ENCODE measurements at places on chromosomes 11 and 22.

- H3K4me3 ChIP-seq = no peak overlapping the region
- peaks cover 18% of the 10 kb centered on the region for H3K27me3 ChIP-seq
- H3K4me1 ChIP-seq = no peaks in the 10 kb centered on the region
- no peak overlapping the region for H3K27ac ChIP-seq
- no peak for DNase-seq
- H3K36me3 ChIP-seq = no peaks in the 10 kb centered on the region
These were observed 29.0 kb downstream of the PRRG4 start for GRCh38 chr11:32858731-32859130.

DNA sequence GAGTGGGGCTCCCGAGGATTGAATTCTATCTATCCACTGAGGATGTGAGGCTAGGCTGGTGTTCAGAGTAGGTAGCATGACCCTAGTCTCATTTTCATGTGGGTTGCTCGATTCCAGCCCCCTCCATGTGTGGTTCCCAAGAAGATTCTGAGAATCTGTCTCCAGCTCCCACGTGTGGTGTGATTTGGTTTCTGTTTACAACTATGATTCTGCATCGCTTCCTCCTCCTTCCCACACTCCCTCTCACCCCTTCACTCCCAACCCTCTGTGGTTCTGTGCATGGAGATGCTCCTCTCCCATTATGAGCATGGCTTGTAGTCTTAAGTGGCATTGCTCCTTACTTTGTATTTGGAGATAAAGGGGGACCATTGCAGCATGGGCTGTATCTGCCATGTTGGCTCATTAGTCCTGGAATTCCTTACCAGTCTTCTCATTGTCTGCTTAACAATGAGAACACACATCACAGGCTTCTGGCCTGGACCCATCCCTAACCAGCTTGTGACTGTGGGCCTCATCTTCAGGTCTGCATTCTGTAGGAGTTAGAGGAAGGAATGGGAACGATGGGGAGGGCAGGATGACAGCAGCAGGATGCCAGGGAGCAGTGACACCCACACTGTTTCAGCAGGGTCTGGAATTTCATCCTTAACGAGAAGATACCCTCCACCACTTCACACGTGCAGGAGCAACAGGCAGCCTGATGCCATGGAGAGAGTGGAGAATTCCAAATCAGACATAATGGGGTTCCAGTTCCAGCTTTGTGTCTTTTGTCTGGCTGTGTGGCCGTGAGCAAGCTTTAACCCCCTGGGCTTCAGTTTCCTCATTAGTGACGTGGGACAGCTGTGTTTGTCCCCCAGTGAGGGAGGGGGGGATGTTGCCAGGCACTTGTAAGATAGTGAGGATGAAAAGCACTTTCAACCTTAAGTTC, 86.0 kb downstream of the CCDC81 start:
- no peaks in the 10 kb centered on the region for H3K27me3 ChIP-seq
- no peak for DNase-seq
- peaks cover 7% of the 10 kb centered on the region for H3K4me1 ChIP-seq
- H3K27ac ChIP-seq = no peak overlapping the region
- no peak overlapping the region for H3K4me3 ChIP-seq

DNA sequence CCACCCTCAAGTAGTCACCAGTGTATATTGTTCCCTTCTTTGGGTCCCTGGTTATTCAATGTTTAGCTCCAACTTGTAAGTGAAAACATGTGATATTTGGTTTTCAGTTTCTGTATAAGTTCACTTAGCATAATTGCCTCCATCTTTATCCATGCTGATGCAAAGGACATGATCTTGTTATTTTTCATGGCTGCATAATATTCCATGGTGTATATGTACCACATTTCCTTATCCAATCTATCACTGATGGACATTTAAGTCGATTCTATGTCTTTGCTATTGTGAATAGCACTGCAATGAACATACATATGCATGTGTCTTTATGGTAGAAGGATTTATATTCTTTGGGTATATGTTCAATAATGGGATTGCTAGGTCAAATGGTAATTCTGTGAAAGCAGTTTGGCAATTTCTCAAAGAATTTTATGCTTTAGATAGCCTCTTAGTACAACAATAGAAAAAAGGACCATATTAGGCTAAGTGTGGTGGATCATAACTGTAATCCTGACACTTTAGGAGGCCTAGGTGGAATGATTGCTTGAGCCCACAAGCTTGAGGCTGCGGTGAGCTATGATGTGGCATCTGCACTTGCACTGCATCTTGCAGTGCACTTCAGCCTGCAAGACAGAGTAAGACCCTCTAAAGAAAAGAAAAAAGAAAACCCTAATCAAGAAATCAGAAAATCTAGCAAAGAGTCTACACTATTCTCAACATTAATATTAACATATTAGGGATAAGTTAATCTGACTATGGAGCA, 468.5 kb upstream of the FAT3 start:
- H3K36me3 ChIP-seq = no peaks in the 10 kb centered on the region
- no peak overlapping the region for H3K27ac ChIP-seq
- no peak overlapping the region for H3K4me3 ChIP-seq
- no peaks in the 10 kb centered on the region for H3K27me3 ChIP-seq
- DNase-seq = no peak
- no peaks in the 10 kb centered on the region for H3K4me1 ChIP-seq

- no peaks in the 10 kb centered on the region for H3K4me1 ChIP-seq
- no peaks in the 10 kb centered on the region for H3K36me3 ChIP-seq
- no peak overlapping the region for H3K27ac ChIP-seq
- H3K27me3 ChIP-seq = peaks cover 45% of the 10 kb centered on the region
- H3K4me3 ChIP-seq = no peak overlapping the region
- no peak for DNase-seq
These were observed 9.4 kb upstream of the CALCA start for GRCh38 chr11:14981507-14981906.

GRCh38 chr22:41526226-41526829, 17.9 kb downstream of the POLR3H start:
- H3K4me3 ChIP-seq = no peak overlapping the region
- H3K27ac ChIP-seq = peak overlapping the region; percentile 15
- H3K36me3 ChIP-seq = peaks cover 2% of the 10 kb centered on the region
- no peak for DNase-seq
- H3K4me1 ChIP-seq = peaks cover 13% of the 10 kb centered on the region

- no peak overlapping the region for H3K27ac ChIP-seq
- no peaks in the 10 kb centered on the region for H3K27me3 ChIP-seq
- no peaks in the 10 kb centered on the region for H3K36me3 ChIP-seq
- no peak overlapping the region for H3K4me3 ChIP-seq
- H3K4me1 ChIP-seq = no peaks in the 10 kb centered on the region
These were observed 137.5 kb upstream of the TRPC6 start for GRCh38 chr11:101721270-101721669.

DNA sequence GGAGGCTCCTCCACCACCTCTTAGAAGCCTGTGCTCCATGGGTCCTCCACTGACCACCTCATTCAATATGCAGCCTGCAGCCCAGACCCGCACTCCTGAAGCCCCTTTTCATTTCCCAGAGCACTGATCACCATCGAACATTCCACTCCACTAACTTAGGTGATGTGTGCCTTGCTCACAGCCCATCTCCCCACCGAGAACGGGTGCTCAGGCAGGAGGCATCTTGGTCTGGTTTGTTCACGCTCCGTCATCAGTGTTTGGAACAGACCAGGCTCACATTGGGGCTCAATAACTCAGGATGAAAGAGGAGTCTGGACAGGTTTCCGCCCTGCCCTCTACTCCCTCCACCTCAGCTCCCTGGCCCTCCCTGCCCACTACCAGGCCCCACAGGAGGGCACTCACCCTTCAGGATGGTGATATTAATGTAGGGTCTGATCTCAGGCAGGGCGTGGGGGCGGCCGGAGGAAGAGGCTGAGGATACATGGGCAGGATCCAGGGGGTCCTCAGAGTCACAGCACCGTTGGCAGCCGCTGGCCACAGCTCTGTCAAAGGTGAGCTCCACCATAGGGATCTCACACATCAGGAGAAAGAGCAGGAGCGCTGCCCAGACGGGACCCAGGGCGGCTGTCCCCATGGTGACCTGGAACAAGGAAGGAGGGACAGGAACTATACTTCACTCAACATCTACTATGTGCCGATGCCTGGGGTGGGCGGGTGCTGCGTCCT, 3.1 kb downstream of the C1QTNF6 start:
- H3K4me3 ChIP-seq = no peak overlapping the region
- H3K27me3 ChIP-seq = no peaks in the 10 kb centered on the region
- DNase-seq = no peak
- H3K36me3 ChIP-seq = no peaks in the 10 kb centered on the region
- peaks cover 46% of the 10 kb centered on the region for H3K4me1 ChIP-seq
- H3K27ac ChIP-seq = no peak overlapping the region

GRCh38 chr11:107014871-107015270, 3.4 kb downstream of the GUCY1A2 start:
- H3K27me3 ChIP-seq = peaks cover 25% of the 10 kb centered on the region
- no peak overlapping the region for H3K27ac ChIP-seq
- no peak for DNase-seq
- H3K36me3 ChIP-seq = peaks cover 2% of the 10 kb centered on the region
- peaks cover 5% of the 10 kb centered on the region for H3K4me1 ChIP-seq

- DNase-seq = no peak
- H3K36me3 ChIP-seq = no peaks in the 10 kb centered on the region
- H3K4me3 ChIP-seq = no peak overlapping the region
These were observed 217.3 kb upstream of the GRIA4 start for GRCh38 chr11:105392556-105392955.

Data from activated T-cell treated with anti-CD3 and anti-CD28 coated beads, Interleukin-2, amount 50 U/mL, for 72 hours (primary cell).